ENCODE measurements at places on chromosomes 7 and 10.

GRCh38 chr10:103636492-103636891, 143.0 kb downstream of the NEURL1 start:
- DNase-seq, result no peak

DNA sequence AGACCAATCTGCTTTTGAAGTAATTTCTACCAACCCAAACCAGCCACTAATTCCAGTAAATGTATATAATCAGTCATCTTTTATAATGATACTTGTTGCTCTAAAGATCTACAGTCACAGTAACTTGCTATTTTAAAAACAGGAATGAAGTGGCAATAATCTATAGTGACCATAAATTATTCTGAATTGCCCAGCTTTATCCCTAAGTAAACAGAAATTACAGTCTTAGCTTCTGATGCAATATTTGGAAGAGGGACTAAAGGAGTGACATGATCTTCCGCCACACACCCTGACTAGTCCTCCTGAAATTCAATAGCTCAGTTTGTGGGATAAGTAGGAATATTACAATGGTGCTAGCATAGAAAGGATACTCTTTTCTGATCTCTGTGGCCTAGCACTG, 96.1 kb downstream of the ATE1 start:
- DNase-seq, result peak; percentile 23

- no peak for DNase-seq
These were observed 273.4 kb downstream of the DIP2C start for GRCh38 chr10:416091-416515.

- no peak for DNase-seq
These were observed 135.3 kb upstream of the MEOX2 start for GRCh38 chr7:15821484-15822427.

- DNase-seq, result peak; percentile 62
These were observed 30.5 kb downstream of the CTNNA3 start for GRCh38 chr10:67665491-67665890.

DNA sequence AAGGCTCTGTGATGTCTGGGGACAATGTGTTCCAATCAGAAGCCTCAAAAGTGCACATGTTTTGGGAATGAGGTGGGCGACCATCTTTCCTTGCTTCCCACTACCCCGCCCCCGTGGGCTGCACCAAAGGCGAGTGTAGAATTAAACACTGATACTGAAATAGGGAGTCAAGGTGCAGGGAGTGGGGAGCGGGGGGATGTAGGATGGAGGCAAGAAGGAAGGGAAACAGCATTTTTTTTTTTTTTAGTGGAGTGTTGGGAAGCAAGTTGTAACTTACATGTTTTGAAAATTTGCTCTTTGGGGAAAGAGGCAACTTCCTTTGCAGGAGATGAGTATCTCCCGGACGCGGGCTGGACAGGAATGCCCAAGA, 484 bp upstream of the DLX5 start:
- no peak for DNase-seq

DNA sequence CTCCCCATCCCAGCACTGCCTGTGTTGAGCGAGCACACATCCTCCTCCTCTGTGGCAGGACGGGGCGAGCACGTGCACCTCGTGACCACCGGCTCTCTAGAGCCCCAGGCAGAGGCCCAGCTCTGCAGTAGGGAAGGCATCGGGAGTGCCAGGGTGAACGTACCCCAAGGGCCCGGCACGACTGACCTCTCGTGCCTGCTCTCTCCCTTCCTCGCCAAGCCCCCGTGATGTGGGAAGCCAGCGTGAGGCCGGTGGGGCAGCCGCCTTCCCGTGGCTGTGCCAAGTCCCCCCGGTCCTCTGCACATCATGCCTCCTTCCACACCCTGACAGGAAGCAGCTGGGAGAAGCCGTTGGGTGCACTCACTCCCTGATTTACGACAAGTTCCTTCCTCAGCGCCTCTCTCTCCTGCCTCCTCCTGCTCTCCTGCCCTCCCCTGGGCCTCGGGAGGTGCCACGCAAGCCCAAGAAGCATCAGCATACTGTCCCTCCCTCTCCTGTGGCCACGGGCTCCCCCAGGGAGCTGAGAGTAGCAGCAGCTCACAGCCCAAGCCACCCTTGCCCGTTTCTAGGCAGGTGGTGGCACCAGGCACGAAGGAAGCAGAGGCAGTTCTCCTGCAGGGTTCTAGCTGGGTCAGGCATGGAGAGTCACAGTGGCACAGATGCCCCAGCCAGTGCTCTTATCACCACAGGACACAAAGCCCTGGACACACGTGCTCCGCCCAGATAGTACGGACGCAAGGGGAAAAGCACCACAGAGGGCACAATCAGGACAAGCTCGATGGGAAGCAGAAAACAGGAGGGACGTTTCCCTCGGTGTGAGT, 47.0 kb downstream of the AMZ1 start:
- no peak for DNase-seq

DNA sequence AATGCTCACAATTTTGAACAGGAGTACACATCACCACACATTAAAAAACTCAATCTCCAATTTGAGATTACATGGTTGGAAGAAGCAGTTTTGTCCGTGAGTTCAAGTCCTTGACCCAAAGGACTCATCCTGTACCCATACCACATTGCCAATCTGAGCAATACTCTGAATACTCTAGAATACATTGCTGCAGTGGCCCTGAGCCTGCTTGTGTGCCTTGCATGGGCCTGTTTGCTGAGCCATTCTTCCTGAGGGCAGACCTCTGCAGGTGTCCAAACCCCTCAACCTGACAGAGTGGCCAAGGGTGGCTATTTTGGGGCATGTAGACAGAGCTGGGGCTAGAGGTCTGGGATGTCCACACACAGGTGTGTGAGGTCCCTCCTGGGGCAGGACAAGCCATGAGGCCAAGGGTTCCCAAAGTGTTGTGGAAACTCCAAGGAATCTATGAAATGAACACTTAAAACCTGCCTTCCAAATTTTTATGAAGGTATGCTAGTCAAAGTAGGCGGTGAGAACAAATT, 15.5 kb downstream of the AGMO start:
- DNase-seq, result no peak

GRCh38 chr7:141590666-141591065, 39.5 kb downstream of the AGK start:
- no peak for DNase-seq

- no peak for DNase-seq
These were observed 103.9 kb downstream of the PLCE1 start for GRCh38 chr10:94097656-94098055.

GRCh38 chr7:22934473-22935065, 79.4 kb downstream of the HYCC1 start:
- no peak for DNase-seq

- DNase-seq, result no peak
These were observed 663.6 kb downstream of the GRM8 start for GRCh38 chr7:126589068-126589684.

DNA sequence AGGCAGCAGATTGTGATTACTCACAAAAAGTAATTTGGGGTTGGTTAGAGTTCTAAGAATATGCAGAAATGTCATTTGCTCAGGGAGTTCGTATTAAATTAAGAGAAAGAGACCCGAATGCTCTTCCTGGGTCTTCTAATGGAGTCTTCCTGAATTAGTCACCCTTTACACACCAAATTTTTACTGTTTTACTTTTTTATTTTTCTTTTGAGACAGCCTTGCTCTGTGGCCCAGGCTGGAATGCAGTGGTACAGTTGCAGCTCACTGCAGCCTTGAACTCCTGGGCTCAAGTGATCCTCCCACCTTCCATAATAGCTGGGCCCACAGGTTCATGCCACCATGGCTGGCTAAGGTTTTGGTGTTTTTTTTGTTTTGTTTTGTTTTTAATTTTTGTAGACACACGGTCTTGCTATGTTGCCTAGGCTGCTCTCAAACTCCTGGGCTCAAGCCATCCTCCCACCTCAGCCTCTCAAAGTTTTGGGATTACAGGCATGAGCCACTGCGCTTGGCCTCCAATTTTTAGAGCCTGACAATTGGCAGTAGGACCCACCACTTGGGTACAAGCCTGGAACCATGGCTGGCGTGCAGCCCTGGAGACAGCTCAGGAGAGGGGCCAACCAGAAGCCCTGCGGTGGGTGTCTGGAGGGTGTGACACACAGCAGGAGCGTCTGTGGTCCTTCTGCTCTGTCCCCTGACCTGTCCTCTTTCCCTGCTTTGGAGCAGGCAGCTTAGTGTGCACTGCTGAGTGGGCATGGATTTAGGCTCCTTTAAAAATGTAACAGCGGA, 16.4 kb upstream of the BHLHA15 start:
- no peak for DNase-seq
